Skeletal muscle cell (primary cell): ENCODE measurements at places on chromosomes 11 and 22.

GRCh38 chr11:94449437-94449836 is 44.2 kb downstream of the MRE11 start:
- peak; percentile 75 for DNase-seq

GRCh38 chr11:70755410-70756158 is 357.3 kb downstream of the CTTN start:
- DNase-seq = peak; percentile 4

DNA sequence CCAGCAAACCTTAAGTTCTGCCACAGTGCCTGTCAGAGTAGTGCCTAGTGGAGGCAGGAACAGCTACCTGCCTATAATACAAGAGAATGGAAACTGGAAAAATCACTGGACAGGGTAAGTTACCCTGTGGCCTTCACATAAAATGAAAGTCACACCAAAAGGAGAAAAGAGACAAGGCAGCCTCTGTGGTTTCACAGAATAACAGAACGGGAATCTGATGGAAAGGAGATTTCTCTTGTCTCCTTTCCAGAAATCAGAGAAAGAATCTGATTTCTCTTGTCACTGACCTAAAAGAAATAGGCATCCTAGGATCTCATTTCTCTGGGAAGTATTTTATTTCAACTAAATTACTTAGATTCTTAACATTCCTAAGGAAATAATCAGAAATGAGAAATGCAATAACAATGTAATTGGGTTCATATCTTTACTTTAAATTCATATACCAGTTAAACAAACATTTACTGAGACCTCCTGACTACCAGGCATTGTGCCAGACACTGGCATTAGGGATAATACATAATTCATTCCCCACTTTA is 41.6 kb downstream of the PRCP start:
- DNase-seq = peak; percentile 23

GRCh38 chr11:117023178-117023577 is 75.0 kb downstream of the SIK3 start:
- DNase-seq = no peak

DNA sequence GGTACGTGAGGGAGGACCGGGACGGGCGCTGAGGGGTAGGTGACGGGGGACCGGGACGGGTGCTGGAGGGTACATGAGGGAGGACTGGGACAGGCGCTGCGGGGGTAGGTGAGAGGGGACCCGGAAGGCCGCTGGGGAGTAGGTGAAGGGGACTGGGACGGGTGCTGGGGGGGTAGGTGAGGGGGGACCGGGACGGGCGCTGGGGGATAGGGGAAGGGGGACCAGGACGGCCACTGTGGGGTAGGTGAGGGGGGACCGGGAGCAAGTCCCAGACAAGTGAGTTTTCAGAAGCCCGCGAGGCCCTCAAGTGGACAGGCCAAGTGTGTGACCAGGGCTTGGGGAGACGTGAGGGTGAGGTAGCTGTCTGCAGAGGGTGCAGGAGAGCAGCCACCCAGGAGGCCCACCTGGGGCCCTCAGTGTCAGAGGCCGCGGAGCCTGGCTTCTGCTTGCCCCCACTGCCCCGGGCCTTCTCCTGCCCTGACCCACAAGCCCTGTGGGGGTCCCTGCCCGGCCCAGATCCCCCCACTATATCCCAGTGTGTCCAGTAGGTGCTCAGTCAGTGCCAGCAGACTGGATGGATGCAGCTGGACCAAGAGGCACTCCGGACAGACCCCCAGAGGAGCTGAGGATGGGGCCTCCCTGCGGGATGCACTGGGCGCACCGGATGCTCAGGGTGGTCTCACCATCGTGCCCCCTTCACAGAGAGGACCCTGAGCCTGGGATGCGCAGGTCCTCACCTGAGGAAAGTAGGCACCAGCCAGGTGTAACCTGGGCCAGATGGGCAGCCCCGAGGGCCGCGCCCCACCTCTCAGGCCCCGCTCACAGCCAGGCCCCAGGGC is 44.2 kb upstream of the TH start:
- no peak for DNase-seq

DNA sequence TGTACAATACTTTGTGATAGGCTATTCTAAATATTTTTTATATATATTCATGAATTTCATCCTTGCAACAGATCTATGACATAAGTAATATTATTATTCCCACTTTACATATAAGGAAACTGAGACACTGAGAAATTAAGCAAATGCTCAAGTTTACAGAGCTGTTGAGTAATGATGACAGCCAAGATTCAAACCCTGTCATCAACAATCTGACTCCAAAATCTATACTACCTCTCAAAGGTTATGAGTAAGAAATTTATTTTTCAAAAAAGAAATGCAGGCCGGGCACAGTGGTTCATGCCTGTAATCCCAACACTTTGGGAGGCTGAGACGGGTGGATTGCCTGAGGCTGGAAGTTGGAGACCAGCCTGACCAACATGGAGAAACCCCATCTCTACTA is 22.6 kb upstream of the SOX6 start:
- DNase-seq = no peak

DNA sequence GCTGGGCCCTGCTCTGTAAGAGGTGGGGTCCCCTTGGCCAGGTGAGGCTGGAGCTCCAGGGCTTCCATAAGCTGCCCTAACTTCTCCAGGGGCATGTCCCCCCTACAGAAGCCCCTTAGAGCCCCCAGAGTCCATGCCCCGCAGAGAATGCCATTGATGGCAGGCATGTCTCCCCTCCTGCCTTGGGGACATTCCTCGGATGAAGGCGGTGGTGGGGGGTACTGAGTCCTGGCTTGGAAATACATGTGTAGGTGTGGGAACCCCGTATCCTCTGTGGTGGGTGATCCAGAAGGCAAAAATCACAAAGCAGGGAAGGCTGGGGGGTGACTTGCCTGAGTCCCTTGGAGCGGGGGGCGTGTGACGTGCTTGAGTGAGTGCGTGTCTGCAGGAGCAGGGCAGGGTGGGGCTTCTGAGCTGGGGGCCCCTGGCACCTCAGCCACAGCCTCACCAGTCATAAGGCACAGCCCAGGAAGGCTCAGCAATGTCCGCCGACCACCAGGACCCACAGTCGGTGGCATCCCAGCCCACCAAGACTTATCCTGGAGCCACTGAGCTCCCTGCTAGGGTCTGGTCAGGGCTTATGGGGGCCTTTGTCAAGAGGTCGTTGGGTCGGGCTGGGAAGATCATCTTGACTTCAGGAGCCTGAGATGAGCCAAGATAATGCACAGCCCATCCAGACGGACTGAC is 69.8 kb upstream of the KCNQ1OT1 start:
- no peak for DNase-seq

DNA sequence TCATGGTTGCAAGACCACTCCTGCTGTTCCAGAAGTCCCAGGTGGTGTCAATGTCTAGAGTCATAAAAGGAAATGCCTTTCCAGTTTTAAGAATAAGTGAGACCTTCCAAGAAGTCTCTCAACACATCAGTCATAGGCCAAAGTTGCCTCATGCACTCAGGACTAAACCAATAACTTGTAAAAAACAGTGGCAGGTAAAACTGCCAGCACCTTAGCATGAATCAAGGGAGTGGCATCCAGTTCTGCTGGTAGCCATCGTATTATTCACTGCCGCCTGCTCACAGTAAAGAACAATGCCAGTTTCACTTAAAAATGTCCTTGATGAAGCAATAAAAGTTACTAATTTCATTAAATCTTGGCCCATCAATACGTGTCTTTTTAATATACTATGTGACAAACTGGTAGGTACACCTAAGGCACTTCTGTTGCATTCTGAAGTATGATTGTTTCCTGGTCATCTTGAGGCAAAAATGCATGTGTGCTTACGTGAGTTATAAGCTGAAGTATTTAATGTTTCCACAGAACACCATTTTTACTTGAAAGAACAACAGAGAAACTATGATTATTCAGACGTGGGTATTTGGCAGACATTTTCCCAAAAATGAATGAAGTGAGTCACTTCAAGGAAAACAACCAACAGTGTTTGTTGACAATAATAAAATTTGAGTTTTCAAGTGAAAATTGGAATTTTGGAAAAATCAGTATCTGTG is 125.2 kb upstream of the SNX19 start:
- no peak for DNase-seq

DNA sequence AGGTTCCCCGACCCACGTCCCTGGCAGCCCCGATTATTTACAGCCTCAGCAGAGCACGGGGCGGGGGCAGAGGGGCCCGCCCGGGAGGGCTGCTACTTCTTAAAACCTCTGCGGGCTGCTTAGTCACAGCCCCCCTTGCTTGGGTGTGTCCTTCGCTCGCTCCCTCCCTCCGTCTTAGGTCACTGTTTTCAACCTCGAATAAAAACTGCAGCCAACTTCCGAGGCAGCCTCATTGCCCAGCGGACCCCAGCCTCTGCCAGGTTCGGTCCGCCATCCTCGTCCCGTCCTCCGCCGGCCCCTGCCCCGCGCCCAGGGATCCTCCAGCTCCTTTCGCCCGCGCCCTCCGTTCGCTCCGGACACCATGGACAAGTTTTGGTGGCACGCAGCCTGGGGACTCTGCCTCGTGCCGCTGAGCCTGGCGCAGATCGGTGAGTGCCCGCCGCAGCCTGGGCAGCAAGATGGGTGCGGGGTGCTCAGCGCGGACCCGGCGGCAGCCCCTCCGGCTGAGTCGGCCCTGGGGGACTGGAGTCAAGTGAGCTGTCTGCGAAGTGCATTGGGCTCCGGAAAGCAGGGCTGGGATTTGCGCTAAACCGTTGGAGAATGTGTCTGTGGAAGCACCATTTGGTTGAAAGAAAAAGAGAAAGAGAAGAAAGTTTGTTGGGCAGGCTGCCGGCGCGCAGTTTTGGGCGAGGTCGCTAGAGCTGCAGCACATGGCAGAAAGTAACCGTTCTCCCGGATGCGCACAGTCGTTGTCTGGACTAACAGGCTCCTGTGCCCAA is at the start of gene CD44:
Gene CD44 (plus strand): TSS at position 229 of the 779 bp plus-strand sequence. CDS start 133 bp downstream, at position 362.
- no peak for DNase-seq
